Fibroblast of skin of back (primary cell): ENCODE measurements at places on chromosomes 12 and 14.

GRCh38 chr12:82981150-82981549 is 294.4 kb downstream of the TMTC2 start:
- no peak for DNase-seq

- DNase-seq, result peak; percentile 23
Observed at GRCh38 chr14:69291891-69292561, 32.1 kb downstream of the GALNT16 start.

GRCh38 chr12:98735821-98736220 is 90.7 kb downstream of the APAF1 start:
- DNase-seq, result no peak

DNA sequence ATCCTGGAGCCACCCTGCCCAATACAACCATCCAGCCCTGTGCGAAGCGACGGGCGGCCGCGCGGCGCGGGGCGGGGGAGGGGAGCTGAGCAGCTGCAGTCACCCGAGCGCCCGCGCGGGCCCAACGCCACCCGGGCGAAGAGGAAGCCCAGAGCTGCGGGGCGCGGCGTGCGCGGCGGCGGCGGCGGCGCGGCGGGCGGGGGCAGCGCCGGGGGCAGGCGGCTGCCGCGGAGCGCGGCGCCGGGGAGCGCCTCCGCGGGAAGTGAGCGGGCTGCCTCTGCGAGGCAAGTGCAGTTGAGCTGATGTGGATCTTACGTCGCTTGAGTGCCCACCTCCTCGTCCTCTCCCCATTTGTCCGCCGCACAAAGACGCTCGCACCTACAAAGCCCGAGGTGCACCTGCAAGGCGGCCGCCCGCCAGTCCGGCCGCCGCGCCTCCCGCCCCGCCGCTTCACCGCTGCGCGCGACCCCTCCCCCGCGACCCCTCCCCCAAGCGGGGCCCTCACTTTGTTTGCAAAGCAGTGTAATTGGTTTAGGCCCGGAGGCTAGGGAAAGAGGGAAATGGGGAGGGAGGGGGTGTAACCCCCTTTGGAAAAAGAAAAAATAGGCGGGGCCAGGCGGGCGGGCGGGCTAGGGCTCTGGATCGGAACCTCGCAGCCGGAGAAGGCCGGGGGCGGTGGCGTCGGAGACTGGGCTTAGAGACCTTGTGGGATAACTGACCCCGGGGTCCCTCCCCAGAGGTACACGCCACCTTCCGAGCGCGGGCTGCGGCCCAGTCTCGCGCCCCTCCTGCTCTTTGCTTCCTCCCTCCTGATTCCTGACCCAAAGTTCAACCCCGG is at the start of the genes FOXA1 and TTC6:
Gene FOXA1, minus strand, starts transcription at position 279 of the 838 bp plus-strand sequence. Its CDS starts 277 bp downstream, at position 2.
Gene TTC6, plus strand, starts transcription at position 659 of the 838 bp plus-strand sequence. CDS start 26,436 bp downstream, outside the sequence.
- DNase-seq, result peak; percentile 28

- DNase-seq, result no peak
Observed at GRCh38 chr14:35340616-35341453, 48.7 kb downstream of the PSMA6 start.

DNA sequence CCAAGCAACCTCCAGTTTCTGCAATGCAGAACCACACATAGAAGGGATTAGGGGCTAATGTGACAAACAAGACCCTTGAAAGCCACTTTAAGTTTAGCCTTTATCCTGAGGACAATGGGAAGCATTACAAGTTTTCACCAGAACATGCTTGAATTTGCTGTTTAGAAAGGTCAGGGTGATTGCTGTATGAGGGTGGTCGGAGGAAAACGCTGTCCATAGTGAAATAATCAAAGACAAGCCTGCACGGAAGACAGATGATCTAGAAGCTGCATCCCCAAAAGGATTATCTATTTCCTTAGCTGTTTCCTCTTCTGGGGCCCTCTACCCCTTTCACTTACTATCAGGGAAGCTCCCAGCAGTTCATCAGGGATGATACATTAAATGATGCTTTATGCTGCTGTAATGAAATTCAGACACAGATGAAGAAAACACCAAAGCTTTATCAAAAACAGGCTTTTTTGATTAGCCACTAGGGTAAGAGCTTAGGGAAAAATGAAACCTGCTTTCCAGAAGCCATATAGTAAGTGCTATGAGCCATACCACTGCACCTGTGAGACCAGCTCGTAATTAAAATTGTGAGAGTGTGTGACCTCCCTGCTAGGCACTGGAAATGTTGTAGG is 6.5 kb downstream of the HAL start:
- DNase-seq, result no peak

- DNase-seq, result no peak
Observed at GRCh38 chr12:90304231-90304630, 595.6 kb upstream of the ATP2B1 start.
